ENCODE measurements at places on chromosomes 2 and 18.
A peak's percentile ranks its signal among the peaks of the same experiment; 100 is the strongest.

DNA sequence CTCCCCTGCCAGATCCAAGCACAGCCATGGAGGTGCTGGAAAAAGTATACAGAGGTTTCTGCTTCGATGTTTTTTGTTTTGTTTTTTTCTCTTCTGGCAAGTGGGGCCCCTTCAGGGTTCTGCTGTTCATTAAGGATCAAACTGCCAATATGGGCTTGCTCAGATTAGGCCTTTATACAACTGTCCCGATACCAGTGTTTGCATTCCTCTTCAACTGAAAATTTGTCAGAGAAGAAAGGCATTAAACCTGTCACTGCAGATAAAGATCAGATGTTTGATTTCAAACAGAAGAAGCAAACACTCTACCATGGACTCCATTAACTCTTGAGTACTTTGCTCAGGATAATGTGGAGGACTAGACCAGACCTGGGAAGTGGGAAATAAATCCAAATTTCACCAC lies 396.0 kb upstream of the SMIM21 start:
- no peak for DNase-seq

DNA sequence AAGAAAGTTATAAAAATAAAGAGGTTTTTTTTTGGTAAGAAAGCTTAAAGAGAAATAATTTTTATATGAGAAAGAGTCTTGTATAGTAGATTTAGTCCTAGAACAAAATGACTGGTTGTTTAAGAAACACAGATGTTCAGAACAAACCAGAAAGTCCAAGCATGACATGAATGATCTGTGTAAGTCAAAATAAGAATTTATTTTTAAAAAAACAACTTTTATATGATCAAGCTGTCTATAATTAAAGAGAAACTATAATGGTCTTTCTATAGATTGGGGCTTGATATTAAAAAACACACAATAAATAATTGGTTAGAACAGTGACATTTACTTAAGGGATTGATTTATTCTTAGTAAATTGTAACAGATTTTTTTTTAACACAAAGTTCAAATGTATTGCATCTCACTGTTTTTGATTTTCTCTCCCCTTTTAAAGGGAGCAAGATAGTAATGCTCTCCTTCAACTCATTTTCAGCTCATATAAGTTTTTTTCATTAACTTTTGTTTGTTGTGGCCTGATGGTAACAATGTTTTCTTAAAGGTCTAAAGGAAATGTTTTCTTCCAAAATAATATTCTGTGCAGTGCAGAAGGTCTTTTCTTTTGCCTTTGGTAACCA lies 1256.8 kb downstream of the LRP1B start:
- DNase-seq = no peak

- no peak for DNase-seq
Observed at GRCh38 chr18:25164848-25165811, 186.8 kb downstream of the ZNF521 start.

DNA sequence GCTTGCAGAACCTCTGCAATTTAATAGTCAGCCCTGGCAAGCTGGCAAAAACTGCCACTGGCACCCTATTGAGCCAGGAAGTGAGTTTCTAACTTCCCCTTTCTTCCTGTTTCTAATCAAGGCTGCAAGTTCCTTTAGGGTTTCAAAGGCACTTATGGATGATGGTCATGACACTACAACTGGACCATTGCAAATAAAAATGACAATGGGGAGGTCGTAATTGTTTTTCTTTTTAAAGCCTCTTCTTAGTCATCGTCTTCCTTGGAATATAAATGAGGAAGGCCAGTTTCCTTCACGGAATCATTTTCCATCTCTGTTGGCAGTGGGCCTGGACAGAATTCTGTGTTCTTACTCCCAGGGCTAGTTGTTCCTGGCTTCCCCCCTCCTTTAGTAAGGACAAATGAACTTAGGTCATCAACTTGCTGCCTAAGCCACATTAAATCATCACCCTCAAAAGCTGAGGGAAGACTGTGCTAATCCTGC lies 35.8 kb downstream of the SH3RF3 start:
- no peak for DNase-seq

- no peak for DNase-seq
Observed at GRCh38 chr2:120348737-120349439, 3.0 kb downstream of the INHBB start.

- DNase-seq = no peak
Observed at GRCh38 chr2:25257931-25258846, 83.5 kb downstream of the DNMT3A start.

DNA sequence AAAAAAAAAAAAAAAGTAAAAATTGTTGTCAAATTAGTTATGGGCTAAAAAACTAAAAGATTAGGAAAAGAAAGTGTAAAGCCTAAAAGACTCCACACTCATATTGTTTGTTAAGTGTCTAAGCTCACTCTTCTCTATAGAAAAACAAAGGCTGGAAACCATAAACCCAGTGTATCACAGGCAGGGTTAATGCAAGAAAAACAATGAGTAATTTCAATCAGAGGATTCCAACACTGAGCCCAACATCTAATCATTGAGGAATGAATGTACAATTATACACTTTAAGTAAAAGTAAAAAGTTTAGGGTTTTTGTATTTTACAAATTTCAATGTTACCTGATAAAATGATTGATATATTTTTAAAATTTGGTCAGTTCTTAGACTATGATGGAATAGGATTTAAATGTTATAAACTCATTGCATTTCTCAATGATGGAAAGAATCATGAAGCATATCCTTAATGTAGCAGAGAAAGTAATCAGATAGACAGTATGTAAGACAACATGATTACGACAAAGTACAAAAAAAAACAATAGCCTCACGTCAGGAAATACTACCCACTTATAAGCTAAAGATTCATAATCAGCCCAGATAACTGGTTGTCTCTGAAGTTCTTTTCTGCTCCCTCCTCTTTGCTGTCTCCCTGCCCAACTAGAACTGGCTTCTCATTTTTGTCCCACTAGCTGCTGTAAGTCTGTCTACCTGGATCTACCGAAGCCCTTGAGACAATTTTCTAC lies 44.5 kb upstream of the SP3 start:
- no peak for DNase-seq

GRCh38 chr2:62200868-62201267 lies 5.0 kb downstream of the B3GNT2 start:
- DNase-seq = no peak

DNA sequence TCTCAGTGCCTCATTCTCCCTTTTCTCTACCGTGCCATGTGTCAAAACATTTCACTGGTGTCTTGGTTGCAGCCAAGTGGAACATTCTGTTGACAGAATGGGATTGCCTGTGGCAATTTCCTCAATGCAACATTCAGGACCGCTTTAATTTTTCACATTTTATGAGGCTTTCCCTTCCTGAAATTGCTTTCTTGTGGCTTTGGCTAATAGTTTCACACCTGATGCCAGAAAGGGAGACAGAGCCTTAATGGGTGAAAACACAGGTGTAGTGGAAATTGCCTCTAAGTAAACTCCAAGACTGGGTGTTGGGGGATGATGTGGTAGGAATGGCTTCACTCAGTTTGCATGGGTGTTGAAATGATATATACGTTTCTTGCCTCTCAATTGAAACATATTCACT lies 278.3 kb downstream of the TSN start:
- no peak for DNase-seq

GRCh38 chr18:47522359-47522758 lies 270.9 kb upstream of the SKOR2 start:
- DNase-seq = no peak

DNA sequence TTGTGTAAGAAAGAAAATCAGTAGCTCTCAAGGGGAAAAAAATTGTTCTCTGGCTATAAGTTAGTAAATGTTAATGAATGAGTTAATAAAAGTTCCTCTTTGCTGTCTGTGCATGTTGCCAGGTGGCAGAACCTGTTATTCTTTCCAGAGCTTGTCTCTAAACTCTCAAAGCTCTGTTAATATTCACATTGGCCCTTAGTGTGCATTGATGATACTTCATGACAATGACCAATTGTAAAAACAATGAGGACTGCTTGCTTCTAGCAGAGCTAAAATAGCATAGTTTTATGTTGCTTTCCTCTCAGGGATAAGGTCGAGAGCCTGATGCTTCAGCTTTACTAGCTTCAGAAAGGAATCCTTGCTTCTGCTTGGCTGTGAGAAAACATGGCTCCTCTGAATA lies 91.5 kb downstream of the RAD51AP2 start:
- no peak for DNase-seq

GRCh38 chr2:10236571-10237391 lies 65.9 kb upstream of the HPCAL1 start:
- no peak for DNase-seq

DNA sequence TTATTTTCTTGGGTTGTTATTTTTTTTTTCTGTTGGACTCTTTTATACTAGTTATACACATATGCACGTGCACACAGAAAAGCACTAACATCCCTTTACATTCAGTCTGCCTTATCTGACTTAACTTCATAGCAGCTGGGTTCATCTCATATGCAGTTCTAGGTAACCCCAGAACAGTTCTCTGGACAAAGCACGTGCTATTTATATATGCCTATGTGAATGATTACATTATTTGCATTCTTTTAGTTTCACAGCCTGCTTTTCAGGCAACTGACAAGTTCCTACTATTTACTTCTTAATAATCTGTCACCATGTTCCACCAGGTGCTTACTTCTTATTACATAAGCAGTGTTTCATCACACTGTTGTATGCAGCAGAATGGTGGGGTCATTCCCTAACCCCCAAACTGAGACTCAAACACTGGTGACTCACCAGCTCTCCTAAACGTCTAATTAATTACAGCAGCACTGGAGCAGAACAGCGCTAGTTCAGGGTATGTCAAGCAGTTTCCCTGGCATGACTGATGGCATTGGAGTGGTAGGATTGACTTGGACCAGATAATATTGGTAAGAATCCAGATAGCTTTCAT lies 372.8 kb downstream of the CLIP4 start:
- DNase-seq = no peak

- no peak for DNase-seq
Observed at GRCh38 chr18:13434854-13435253, 216.3 kb downstream of the LDLRAD4 start.

DNA sequence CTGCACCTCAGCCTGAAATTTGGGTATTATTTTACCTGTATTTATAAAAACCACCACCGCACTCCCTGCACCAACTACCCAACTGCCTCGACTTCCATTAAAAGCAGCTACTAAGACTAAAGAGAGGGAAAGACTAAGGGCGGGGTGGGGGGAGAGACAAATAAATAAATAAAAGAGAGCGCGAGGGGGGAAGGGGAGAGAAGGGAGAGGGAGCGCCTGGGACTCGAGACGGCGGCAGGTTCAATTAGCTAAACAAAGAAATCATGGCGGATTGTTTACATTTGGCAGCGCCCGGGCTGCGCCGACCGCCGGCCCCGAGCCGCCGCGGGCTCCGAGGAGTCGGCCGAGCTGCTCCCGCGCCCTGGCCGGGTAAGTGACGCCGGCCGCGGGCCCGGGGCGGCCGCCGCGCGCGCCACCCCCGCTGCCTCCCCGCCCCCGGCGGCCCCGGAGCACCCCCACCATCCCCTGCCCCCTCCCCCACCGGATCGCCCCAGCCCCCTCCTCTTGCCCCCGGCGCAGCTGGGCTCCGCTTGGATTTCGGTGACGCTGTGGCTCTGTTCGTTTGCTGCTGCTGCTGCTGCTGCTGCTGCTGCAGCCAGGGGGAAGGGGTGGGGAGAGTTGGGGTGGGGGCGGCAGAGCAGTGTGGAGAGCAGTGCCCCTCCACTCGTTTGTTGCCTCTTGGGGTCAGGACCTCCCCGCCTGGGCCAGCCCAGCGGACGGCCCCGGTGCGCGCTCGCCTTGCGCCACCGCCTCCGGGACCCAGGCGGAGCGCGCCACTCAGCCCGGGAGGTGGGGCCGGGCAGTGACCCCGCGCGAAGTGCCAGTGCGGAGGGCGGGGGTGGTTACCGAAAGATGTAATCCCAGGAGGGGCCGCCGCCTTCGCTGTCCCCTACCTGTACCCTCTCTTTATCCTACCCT lies 187.2 kb upstream of the FANCL start:
- peak; percentile 62 for DNase-seq

- no peak for DNase-seq
Observed at GRCh38 chr18:48151421-48152065, 221.1 kb upstream of the SMAD2 start.

GRCh38 chr2:95759481-95760246 lies 167.9 kb downstream of the TRIM43 start:
- DNase-seq = no peak

DNA sequence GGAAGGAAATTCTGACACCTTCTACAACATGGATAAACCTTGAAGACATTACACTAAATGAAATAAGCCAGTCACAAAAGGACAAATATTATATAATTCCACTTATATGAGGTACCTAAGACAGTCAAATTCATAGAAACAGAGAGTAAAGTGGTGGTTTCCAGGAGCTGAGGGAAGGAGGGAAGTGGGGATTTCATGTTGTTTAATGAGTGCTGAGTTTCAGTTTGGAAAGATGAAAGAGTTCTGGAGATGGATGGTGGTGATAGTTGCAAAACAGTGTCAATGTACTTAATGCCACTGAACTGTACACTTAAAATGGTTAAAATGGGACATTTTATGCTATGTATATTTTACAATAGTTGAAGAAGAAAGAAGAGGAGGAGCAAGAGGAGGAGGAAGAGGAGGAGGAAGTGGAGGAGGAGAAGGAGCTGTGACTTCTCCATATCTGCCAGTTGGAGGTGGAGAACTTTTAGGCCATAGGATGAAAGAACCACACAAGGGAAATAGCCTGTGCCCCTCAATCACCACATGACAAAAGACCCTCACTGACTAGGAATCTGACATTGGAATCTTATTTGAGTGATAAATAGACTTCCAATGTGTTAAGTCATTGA lies 55.3 kb upstream of the LGALSL start:
- DNase-seq = no peak

- DNase-seq = no peak
Observed at GRCh38 chr2:239927424-239927981, 97.6 kb downstream of the NDUFA10 start.

DNA sequence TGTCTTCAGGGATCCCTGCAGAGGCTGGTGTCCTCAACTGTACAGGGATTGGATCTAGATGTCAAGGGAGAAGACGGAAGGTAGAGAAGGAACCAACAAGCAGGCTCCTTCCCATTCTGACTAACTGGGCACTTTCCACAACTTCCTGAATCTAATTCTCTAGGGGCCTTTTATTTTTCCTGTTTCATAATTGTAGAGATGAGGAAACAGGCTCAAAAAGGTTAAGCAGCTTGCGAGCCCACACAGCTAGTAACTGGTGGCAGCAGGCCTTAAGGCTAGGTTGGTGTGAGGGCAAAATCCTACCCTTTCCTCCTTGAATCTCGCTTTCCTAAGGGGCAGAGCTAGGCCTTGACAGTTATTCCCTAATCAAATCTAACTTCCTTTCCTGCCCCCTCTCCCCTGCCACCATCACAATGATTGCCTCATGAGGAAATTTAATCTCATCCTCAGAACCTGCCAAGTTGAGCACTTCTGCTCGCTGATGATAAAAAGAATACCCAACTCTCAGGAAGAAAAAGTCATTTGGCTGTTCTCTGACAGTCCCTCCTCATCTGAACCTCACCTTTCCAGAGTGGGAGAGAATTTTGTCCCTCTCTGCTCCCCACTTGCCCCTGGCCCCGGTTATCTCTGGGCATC lies 35.7 kb upstream of the POLE4 start:
- DNase-seq = no peak

DNA sequence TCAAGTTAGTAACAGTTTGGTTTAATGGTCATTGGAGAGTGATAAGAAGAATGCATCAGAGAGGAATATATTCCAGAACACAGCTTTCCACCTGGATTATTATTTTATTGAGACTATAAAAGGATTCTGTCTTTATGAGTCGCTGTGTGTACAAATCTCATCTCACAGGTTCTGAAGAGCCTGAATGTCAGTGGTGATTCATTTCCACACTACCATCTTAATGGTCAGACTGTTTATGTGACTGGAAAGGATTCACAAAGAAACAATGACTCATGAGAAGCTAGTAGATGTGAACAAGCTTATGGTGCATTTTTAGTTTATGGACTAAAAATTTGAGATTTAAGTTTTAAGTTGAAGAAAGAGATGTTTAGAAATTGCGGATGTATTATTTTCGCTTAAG lies 685.4 kb upstream of the NRXN1 start:
- DNase-seq = no peak
